Fibroblast of skin of abdomen (primary cell): ENCODE measurements at places on chromosomes 12 and 14.

- DNase-seq = no peak
Measured at GRCh38 chr12:53115891-53116648, 12.8 kb downstream of the SOAT2 start.

DNA sequence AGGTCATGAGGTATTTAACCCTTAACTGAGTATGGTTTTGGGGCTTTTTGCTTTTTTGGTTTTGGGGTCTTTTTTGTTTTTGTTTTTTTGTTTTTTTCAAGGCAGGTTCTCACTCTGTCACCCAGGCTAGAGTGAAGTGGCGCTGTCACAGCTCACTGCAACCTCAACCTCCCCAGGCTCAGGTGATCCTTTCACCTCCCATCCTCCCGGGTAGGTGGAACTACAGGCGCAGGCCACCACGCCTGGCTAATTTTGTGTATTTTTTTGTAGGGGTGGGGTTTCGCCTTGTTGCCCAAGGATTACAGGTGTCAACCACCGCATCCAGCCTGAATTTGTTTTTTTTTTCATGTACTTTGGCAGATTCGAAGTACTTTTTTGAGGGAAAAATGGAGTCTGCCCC is 19.9 kb downstream of the RAP1B start:
- no peak for DNase-seq

- DNase-seq = no peak
Measured at GRCh38 chr12:124688356-124688992, 121.1 kb upstream of the NCOR2 start.

DNA sequence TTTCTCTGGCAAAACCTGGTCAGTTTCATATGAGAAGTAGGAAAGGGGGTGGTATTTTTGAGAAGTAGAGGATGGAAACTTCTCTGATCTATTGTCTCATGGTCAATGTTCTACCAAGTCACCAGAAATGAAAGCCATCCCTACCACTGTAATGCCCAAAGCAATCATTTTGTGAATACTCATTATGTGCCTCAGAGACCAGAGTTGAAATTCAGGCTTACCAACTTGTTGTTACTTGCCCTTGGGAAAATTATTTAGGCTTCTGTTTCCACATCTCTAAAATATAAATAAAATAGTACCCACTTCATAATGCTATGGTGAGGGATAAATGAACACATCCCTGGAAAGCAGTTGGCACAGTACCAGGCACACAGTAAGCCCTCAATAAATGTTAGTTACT is 723.7 kb upstream of the TBX3 start:
- no peak for DNase-seq

DNA sequence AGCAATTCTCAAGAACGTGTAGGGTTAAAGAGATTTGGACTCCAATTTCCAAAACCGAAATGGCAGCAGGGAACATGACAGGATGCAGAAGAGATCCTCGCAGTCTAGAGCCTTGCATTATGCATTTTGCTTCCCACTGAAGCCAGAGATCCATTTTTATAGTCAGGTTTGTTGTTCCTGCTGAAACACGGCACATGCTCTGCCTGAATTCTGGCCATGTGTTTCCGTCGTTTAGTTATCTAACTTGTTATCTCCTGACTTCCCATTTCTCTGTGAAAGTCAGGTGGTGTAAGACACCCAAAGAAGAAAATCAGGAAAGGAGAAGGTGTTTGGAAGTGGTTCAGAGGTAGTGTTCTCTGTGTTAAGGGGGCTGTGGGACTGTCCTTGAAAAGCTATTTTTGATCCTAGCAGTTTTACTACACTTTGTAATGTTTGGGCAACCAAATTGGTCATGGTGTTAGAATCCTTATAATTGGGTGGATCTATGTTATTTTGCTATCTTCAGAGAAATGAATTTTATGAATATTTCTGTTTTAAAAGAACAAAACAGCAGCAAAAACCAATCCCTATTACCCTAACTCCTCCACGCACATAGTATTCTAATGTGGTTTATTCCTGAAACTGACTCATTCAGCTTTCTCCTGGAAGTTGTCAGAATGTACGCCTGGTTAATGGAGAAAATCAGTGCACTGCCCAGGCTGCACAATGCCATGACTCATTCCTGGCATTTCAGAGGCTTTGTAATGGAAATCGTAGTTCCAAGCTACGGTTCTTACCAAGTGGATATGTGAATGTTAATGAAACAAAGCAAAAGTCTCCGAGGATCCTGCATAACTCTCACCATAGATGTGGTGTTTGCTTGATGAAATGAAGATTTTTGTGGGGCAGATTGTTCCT is 110.1 kb downstream of the SAMD4A start:
- peak; percentile 97 for DNase-seq

- no peak for DNase-seq
Measured at GRCh38 chr14:38079886-38080285, 127.8 kb upstream of the SSTR1 start.

DNA sequence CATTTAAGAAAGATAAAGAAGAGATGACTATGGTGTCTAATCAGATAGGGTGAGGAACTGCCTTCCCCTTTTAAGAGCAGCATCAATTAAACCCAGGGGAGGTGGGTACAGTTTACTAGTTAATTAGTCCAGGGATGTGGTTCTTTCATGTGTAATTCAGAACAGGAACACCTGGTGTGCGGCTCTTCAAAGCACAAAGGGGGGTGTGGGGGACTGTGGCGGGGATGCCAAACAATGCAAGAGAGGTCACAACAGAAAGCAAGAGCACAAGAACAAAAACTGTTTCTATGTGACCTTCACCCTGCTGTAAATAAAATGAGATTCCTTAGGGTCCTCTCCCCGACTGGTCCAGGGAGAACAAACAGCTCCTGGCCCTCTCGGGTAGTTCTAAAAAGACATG is 183.9 kb upstream of the SOX5 start:
- no peak for DNase-seq

GRCh38 chr14:23615856-23616255 is 20.3 kb upstream of the DHRS2 start:
- no peak for DNase-seq

DNA sequence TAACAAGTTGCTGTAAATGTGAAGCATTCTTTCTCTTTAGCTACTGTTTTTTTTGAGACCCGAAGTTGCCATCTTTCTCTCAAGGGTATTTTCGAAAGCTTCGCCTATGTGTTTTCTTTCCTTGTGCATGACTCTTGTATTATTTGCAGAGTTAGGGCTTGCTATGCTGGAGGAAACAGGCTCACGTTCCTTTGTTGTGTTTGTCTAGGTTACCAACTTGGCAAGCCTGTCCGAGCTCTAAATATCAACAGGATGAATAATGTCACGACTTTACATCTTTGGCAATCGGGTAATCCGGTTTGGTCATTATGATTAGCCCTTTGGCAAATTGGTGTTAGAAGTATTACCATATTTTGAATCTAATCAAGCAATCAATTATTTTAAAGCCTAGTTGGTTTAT is 15.9 kb upstream of the ATP6V0A2 start:
- no peak for DNase-seq

- DNase-seq = no peak
Measured at GRCh38 chr14:77880056-77880455, 80.1 kb downstream of the ADCK1 start.

DNA sequence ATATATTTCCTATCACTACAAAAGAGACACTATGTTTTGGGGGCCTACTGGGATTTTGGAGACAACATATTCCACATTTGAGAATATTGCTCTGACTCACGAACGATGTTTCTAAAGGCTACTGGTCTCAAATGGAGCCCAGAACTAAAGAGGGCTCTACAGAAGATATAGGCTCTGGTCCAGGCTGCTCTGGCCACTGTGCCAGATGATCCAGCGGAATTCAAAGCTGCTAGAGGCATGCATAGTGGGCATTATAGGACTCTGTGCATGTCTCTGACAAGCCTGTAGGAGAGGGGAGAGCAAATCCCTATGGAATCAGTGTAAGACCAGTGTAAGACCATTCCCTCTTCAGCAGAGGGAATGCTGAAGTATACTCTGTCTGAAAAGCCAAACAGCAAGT is 4.1 kb downstream of the TAS2R30 start:
- DNase-seq = no peak

- DNase-seq = no peak
Measured at GRCh38 chr14:63282997-63283883, 35.5 kb downstream of the GPHB5 start.

- no peak for DNase-seq
Measured at GRCh38 chr12:51219322-51219721, 1.5 kb upstream of the POU6F1 start.

DNA sequence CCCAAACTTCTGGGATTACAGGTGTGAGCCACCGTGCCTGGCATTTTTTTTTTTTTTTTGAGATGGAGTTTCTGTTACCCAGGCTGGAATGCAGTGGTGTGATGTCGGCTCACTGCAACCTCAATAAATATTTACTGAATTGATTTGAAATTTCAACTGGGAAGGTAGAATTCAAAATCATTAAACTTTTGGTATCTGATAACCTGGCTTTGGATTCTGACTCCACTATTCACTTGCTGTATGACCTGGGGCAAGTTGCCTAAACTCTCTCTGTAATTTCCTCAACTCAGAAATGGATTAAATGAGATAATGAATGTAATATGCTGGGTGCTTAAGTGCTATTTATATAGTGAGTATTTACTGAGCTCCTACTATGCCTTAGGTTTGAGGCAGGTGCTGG is 8.7 kb upstream of the METAP2 start:
- DNase-seq = no peak

- no peak for DNase-seq
Measured at GRCh38 chr14:20418501-20418909, 5.2 kb upstream of the TEP1 start.

- no peak for DNase-seq
Measured at GRCh38 chr14:21528381-21529348, 2.5 kb upstream of the SALL2 start.

- no peak for DNase-seq
Measured at GRCh38 chr14:72254202-72254936, 322.1 kb downstream of the RGS6 start.

- DNase-seq = no peak
Measured at GRCh38 chr12:38137287-38137686, 179.3 kb upstream of the ALG10B start.

- DNase-seq = no peak
Measured at GRCh38 chr12:107296681-107297089, 203.3 kb upstream of the CRY1 start.

GRCh38 chr12:87405918-87406317 is 623.3 kb downstream of the C12orf50 start:
- no peak for DNase-seq

DNA sequence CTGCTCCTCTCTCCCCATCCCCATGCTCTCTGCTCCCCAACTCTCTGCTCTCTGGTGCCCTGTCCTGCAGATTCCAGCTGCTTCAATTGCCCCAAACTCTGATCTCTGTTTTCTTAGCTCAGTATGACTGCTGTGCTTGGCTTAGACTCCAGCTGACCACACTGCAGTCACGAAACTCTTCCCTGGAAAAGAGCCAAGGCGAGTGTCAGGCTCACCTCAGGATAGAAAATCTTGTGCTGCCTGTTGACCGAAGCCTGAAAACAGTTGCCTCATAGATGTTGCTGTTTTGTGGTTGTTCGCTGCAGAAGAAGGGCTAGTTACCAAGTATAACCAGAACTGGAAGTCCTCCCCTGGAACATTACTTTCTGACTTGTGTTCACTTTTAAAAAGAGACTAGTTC is 6.7 kb upstream of the STON2 start:
- DNase-seq = peak; percentile 29

- DNase-seq = no peak
Measured at GRCh38 chr12:88662961-88663360, 82.7 kb upstream of the KITLG start.

GRCh38 chr12:122851820-122852219 is 16.6 kb downstream of the HIP1R start:
- DNase-seq = peak; percentile 70

GRCh38 chr12:20044846-20045245 is 323.5 kb upstream of the PDE3A start:
- peak; percentile 56 for DNase-seq

DNA sequence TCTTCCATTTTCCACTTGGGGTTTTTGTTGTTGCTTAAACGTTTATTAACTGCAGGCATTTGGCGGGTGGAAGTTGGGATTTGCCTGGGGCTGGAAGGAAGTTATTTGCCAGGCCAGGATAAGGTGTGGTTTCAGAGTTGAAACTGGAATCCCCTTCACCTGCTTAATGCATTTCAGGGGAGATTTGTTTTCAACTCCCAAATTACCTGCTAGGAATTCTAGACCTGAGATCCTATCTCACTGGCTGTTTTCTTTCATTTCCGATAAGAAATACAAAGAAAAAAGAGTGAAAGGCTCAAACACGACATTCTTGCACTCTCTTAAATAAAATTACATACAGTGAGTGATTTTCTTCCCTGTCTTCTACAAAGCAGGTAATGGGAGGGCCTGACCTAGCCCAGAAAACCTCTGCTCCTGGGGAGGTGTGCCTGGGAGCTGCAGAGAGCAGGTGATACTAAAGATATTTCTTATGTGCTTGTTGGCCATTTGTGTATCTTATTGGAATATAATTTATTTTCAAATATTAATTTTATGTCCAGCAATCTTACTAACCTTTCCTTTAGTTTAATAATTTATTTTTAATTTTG is 278.2 kb downstream of the ZFP36L1 start:
- no peak for DNase-seq

- no peak for DNase-seq
Measured at GRCh38 chr12:68530299-68530698, 80.4 kb upstream of the RAP1B start.

- DNase-seq = peak; percentile 55
Measured at GRCh38 chr12:1590221-1590979, 4.0 kb downstream of the FBXL14 start.

DNA sequence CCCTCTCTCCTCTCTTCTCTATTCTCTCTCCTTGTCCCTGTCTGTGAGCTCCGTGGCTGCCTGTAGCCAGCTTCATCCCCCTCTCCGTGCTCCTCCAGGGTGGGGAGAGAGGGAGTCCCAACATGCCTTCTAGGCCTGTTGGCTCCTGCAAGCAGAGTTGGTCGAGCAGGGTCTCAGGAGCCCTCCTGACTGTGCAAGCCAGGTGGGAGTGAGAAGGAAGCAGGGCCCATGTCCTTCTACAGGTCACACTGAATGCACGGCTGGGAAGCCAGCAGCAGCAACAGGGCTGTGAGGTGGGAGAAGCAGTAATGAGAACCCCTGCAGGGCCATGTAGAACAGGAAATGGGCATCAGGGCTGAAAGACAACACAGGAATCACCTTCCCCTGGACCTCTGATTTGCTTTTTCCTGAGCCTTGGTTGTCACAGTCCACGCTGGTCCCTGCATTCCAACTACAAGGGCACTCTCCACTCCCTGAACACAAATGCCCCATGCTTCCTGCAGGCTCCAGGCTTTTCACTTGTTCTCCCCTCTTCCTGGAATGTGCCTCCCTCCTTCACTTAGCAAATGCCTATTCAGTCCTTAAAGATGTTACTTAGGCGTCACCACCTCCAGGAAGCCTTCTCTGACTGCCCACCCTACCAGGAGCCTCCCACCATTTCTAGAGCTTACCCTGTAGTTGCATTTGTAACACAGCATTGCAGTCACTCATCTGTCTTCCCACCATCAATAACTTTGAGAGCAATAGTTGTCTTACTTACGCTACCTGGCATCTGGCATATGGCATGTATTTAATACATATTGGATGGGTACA is 51.2 kb downstream of the TSPAN11 start:
- DNase-seq = no peak

GRCh38 chr12:58369576-58369975 is 428.2 kb downstream of the ATP23 start:
- no peak for DNase-seq
